ENCODE measurements at places on chromosomes 7 and 10.

- DNase-seq, result no peak
Measured at GRCh38 chr7:155257482-155258225, 40.0 kb upstream of the INSIG1 start.

DNA sequence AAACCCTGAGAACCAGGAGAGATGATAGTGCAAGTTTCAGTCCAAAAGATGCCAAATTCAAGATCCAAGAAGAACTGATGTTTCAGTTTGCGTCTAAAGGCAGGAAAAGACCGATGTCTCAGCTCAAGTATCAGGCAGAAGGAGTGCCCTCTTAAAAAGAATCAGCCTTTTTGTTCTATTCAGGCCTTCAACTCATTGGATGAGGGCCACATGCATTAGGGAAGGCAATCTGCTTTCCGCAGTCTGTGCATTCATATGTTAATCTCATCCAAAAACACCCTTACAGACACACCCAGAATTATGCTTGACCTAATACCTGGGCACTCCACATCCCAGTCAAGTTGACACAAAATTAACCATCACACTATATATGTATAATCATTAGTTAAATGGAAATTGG is 45.2 kb downstream of the DNAJB9 start:
- DNase-seq, result no peak

DNA sequence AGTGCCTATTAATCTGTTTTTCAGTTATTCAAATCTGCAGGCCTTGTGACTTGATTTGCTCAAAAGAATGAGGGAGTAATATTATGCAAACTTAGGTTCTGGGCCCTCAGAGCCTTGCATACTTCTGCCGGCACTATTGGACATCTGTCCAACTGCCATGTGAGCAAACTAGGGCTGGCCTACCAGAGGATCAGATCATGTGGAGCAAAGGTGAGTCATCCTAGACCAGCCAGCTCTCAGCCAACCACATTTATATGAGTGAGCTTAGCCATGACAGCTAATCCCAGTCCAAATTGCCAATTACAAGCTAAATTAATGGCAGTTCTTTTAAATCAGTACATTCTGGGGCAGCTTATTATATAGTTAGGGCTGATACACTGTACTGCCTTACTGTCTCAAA is 69.6 kb downstream of the SDHAF3 start:
- DNase-seq, result peak; percentile 38

DNA sequence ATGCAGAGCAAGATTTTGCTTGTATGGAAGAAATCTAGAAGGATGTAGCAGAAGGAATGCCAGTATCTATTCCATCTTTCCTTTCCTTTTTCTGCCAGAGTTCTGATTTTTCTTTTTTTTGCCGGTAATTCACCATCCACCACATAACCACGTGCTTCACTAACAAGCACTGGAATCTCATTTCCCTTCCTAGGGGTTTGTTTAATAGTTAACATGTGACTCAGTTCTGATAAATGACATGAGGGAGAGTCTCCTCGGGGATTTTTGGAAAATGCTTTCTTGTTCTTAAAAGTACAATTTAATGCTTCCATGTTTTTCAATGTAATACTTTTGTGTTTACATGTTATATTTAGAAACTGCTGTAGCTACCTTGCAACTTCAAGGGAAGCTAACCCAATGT is 590.2 kb downstream of the SH2D4B start:
- DNase-seq, result peak; percentile 24

GRCh38 chr10:73117976-73118743 is 7.9 kb downstream of the NUDT13 start:
- peak; percentile 67 for DNase-seq
